Vagina (tissue), 2 donors: ENCODE measurements at places on chromosomes 4 and X.

DNA sequence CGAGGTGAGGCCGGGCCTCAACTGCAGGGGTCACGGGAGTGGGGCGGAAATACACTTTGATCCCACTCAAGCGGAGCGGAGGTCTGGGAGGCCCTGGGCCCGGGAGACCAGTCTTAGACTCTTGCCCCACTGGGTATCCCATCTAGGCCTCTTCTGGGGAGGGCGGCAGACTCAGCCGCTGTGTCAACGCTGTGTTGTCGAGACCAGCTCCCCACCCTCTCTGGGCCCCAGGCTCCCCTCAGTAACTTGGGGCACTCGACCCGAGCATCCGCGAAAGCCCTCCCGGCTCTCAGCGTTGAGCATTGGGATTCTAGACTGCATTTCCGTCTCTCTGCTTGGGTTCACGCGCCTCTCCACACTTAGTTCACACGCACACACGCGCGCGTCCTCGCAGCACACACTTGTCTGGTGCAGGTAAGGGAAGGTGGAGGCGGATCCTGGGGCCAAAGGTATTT lies 1.7 kb downstream of the NKX3-2 start:
- peak overlapping the region; percentile 63 for H3K4me3 ChIP-seq
- H3K27ac ChIP-seq = no peak overlapping the region
- DNase-seq = peak; percentile 82
- peaks cover 43% of the 10 kb centered on the region for H3K27me3 ChIP-seq
- peaks cover 58% of the 10 kb centered on the region for H3K4me1 ChIP-seq
- no peaks in the 10 kb centered on the region for H3K36me3 ChIP-seq

DNA sequence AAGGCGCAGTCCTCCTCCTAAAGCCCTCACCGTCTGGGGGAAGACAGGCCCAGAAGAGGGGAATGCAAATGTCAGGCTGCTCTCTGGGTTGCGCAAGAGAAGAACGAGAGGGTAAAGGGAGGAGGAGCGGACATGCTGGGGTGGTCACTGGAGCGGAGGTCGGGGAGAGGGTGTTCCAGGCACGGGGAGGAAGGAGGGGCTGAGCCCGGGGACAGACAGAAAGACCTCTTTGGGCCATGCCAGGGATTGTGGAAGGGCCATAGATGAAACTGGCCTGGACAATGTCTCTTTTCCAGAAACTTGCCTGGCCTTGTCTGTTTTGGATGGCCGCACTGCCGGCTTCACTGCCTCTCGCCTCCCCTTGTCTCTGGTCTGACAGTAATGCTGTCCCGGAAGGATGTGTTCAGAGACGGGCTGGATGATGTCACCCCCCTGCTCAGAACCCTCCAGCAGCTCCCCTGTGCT lies 121.0 kb downstream of the SORCS2 start:
- H3K27ac ChIP-seq = peak overlapping the region; percentile 60
- H3K36me3 ChIP-seq = no peaks in the 10 kb centered on the region
- peaks cover 15% of the 10 kb centered on the region for H3K4me1 ChIP-seq
- no peak for DNase-seq

GRCh38 chr4:180169394-180169793 lies 2073.8 kb upstream of the TENM3 start:
- H3K36me3 ChIP-seq = no peaks in the 10 kb centered on the region
- no peak overlapping the region for H3K27ac ChIP-seq
- DNase-seq = no peak
- H3K4me1 ChIP-seq = no peaks in the 10 kb centered on the region
- H3K4me3 ChIP-seq = no peak overlapping the region
- H3K27me3 ChIP-seq = no peaks in the 10 kb centered on the region

GRCh38 chrX:136480383-136480782 lies 7.4 kb upstream of the BRS3 start:
- no peaks in the 10 kb centered on the region for H3K27me3 ChIP-seq
- no peak overlapping the region for H3K27ac ChIP-seq
- H3K4me1 ChIP-seq = no peaks in the 10 kb centered on the region

- no peaks in the 10 kb centered on the region for H3K27me3 ChIP-seq
- H3K4me3 ChIP-seq = no peak overlapping the region
- peak overlapping the region; percentile 73 for H3K27ac ChIP-seq
- no peak for DNase-seq
- H3K4me1 ChIP-seq = peaks cover 62% of the 10 kb centered on the region
These were observed 99.8 kb downstream of the ARHGAP10 start for GRCh38 chr4:147831551-147832171.

DNA sequence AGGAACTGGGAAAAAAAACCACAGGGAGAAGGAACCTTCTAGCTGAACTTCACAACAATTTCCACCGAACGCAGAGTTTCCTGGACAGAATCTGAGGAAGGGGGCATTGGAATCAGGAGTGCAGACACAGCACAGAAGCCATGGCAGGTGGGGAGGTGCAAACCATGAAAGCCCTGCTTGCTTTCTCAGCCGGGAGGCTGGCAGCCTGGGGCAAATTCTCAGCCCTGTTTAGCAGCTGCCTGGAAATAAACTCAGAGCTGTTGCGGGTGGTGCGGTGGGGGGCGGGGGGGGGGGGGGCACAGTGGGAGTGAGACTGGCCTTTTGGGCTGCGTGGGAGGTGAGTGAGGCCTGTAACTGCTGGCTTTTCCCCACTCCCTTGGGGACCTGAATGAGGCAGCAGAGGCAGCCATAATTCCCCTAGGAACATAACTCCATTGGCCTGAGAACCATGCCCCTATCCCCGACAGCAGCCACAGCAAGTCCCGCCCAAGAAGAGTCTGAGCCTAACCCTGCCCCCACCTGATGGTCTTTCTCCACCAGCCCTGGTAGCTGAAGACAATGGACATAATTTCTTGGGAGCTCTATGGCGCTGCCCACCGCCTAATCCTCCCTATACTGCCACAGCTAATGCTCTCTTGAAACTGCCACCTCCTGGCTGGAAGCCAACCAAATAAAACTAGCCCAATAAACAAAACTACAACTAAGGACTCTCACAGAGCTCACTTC lies 176.3 kb downstream of the FAM13A start:
- no peaks in the 10 kb centered on the region for H3K27me3 ChIP-seq
- peaks cover 4% of the 10 kb centered on the region for H3K4me1 ChIP-seq
- H3K27ac ChIP-seq = no peak overlapping the region
- DNase-seq = no peak
- no peak overlapping the region for H3K4me3 ChIP-seq

GRCh38 chr4:125390126-125390525 lies 75.4 kb downstream of the FAT4 start:
- H3K36me3 ChIP-seq = no peaks in the 10 kb centered on the region
- H3K4me1 ChIP-seq = peaks cover 18% of the 10 kb centered on the region
- H3K27ac ChIP-seq = peak overlapping the region; percentile 31

GRCh38 chr4:55008166-55009056 lies 117.0 kb downstream of the KDR start:
- H3K27ac ChIP-seq = no peak overlapping the region
- H3K4me1 ChIP-seq = no peaks in the 10 kb centered on the region
- no peak for DNase-seq

GRCh38 chr4:84498203-84498934 lies 723 bp downstream of the NKX6-1 start:
- H3K27me3 ChIP-seq = peaks cover 38% of the 10 kb centered on the region
- H3K27ac ChIP-seq = no peak overlapping the region
- H3K4me3 ChIP-seq = peak overlapping the region; percentile 39

GRCh38 chr4:7661066-7661748 lies 226.5 kb upstream of the PSAPL1 start:
- no peak for DNase-seq
- no peak overlapping the region for H3K4me3 ChIP-seq
- H3K27ac ChIP-seq = no peak overlapping the region
- no peaks in the 10 kb centered on the region for H3K36me3 ChIP-seq

DNA sequence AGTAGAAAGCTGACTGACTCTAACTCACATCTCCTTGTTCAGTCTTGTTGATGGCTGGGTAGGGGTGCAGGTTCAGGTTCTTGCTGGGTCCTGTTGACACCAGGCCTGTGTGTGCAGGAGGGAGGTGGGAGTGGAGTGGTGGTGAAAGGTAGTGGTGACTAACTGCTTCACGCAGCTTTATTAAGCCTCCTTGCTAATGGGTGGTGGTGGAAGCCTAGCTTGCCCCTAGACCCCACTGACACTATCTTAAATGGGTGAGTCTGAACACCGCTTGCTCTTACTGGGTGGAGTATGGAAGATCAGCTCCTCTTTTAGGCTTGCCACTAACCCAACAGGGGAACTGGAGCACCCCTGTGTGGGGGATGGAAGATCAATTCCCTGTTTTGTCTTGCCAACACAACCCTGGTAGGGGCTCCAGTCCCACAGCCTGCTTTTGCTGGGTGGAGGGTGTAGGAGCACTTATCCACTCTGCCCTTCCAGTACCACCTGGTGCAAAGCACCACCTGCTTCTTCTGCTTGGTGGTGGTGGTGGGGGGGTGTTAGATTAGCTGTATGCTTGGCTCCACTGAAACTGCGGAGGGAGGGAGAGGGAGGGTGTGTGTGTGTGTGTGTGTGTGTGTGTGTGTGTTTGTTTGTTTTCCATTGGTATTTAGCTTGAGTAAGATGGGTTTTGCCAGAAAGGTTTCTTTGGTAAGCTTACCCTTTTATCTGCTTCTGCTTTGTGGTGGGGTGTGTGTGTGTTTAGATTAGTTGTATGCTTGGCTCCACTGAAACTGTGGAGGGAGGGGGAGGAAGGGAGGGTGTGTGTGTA lies 25.6 kb downstream of the KDM6A start:
- no peak overlapping the region for H3K27ac ChIP-seq
- peaks cover 22% of the 10 kb centered on the region for H3K4me1 ChIP-seq
- no peak overlapping the region for H3K4me3 ChIP-seq
- no peak for DNase-seq

DNA sequence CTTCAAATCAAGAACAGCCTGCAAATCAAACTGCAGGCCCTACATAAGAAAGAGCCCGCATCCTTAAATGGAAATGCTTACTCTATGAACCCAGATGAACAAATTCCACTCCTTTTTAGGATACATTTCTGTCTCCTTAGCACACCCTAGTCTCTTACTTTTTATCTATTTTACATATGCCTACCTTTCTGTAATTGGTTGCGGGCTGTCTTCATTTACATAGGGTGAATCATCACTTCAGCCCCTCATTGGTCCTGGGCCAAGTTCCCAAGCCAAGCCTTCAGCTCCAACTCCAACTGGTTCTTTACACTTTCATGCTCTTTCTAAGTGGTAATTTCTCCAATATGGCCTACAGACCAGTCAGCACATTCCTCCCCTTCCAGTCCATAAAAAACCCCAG lies 219.3 kb downstream of the TRAM1L1 start:
- no peaks in the 10 kb centered on the region for H3K36me3 ChIP-seq
- no peak overlapping the region for H3K27ac ChIP-seq
- no peaks in the 10 kb centered on the region for H3K4me1 ChIP-seq
- DNase-seq = no peak
- H3K27me3 ChIP-seq = no peaks in the 10 kb centered on the region
- H3K4me3 ChIP-seq = no peak overlapping the region

DNA sequence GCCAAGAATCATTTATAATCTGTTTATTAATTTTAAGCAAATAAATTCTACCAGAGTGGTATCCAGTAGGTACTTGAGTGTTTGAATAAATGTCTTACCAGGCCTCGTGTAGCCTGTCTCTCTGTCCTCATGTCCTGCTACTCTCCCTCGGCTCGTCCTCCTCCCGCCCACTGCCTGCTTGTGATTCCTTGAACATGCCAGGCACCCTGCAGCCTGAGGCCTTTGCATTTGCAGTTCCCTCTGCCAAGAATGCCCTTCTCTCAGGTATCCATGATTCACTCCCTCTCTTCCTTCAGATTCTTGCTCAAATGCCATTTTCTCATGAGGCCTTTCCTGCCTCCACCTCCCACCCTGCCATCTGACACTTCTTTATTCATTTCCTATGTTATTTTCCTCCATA lies 209.7 kb upstream of the PRPS2 start:
- no peak overlapping the region for H3K27ac ChIP-seq
- H3K36me3 ChIP-seq = no peaks in the 10 kb centered on the region
- no peaks in the 10 kb centered on the region for H3K4me1 ChIP-seq
- DNase-seq = no peak

- no peak overlapping the region for H3K27ac ChIP-seq
- H3K4me1 ChIP-seq = no peaks in the 10 kb centered on the region
- no peaks in the 10 kb centered on the region for H3K36me3 ChIP-seq
- no peaks in the 10 kb centered on the region for H3K27me3 ChIP-seq
- no peak overlapping the region for H3K4me3 ChIP-seq
These were observed 77.8 kb downstream of the CD38 start for GRCh38 chr4:15855804-15856475.

- no peaks in the 10 kb centered on the region for H3K27me3 ChIP-seq
- H3K36me3 ChIP-seq = no peaks in the 10 kb centered on the region
- no peak overlapping the region for H3K27ac ChIP-seq
- no peak for DNase-seq
These were observed 249.1 kb downstream of the RPA4 start for GRCh38 chrX:97132664-97133415.

GRCh38 chrX:40083120-40083978 lies 14.4 kb downstream of the BCOR start:
- peak overlapping the region; percentile 12 for H3K27ac ChIP-seq
- peaks cover 3% of the 10 kb centered on the region for H3K27me3 ChIP-seq
- H3K4me3 ChIP-seq = peak overlapping the region; percentile 32
- H3K36me3 ChIP-seq = no peaks in the 10 kb centered on the region
- peaks cover 53% of the 10 kb centered on the region for H3K4me1 ChIP-seq

GRCh38 chr4:7073526-7074390 lies 5.9 kb upstream of the GRPEL1 start:
- H3K36me3 ChIP-seq = no peaks in the 10 kb centered on the region
- no peak overlapping the region for H3K4me3 ChIP-seq
- peaks cover 15% of the 10 kb centered on the region for H3K4me1 ChIP-seq
- no peak overlapping the region for H3K27ac ChIP-seq
- no peaks in the 10 kb centered on the region for H3K27me3 ChIP-seq

GRCh38 chr4:110467400-110467799 lies 8.6 kb upstream of the ENPEP start:
- no peaks in the 10 kb centered on the region for H3K4me1 ChIP-seq
- no peak overlapping the region for H3K4me3 ChIP-seq
- H3K27ac ChIP-seq = no peak overlapping the region
- no peaks in the 10 kb centered on the region for H3K27me3 ChIP-seq
- no peak for DNase-seq

- no peaks in the 10 kb centered on the region for H3K36me3 ChIP-seq
- no peak overlapping the region for H3K27ac ChIP-seq
- no peak for DNase-seq
- no peaks in the 10 kb centered on the region for H3K27me3 ChIP-seq
These were observed 18.3 kb upstream of the ADAMTS3 start for GRCh38 chr4:72587334-72587733.

GRCh38 chrX:51459125-51459524 lies 37.3 kb downstream of the NUDT11 start:
- no peak overlapping the region for H3K4me3 ChIP-seq
- no peak for DNase-seq
- H3K27me3 ChIP-seq = no peaks in the 10 kb centered on the region
- no peaks in the 10 kb centered on the region for H3K4me1 ChIP-seq
- no peaks in the 10 kb centered on the region for H3K36me3 ChIP-seq

GRCh38 chr4:17448689-17449088 lies 63.2 kb downstream of the QDPR start:
- H3K36me3 ChIP-seq = no peaks in the 10 kb centered on the region
- H3K27ac ChIP-seq = no peak overlapping the region
- H3K4me3 ChIP-seq = no peak overlapping the region
- DNase-seq = no peak
- H3K4me1 ChIP-seq = no peaks in the 10 kb centered on the region

- no peaks in the 10 kb centered on the region for H3K27me3 ChIP-seq
- H3K4me1 ChIP-seq = no peaks in the 10 kb centered on the region
- DNase-seq = no peak
These were observed 608.4 kb downstream of the ANKRD50 start for GRCh38 chr4:124104101-124104500.

GRCh38 chr4:3701271-3701734 lies 64.9 kb upstream of the ADRA2C start:
- DNase-seq = no peak
- H3K4me3 ChIP-seq = no peak overlapping the region
- H3K4me1 ChIP-seq = no peaks in the 10 kb centered on the region
- no peak overlapping the region for H3K27ac ChIP-seq
